ENCODE measurements at places on chromosomes 3 and 15.

DNA sequence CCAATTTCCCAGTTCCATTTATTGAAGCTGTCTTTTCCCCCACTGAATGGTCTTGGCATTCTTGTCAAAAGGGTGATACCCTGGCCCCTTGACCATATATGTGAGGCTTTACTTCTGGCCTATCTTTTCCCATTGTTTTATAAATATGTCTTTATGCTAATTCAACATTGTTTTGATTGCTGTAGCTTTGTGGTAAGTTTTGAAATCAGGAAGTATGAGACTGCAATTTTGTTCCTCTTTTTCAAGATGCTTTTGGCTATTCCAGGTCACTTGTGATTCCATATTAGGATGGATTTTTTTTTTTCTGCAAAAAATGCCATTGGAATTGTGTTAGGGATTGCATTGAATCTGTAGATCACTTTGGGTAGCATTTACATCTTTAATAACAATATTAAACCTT, 141.2 kb upstream of the MANF start:
- no peak for DNase-seq

DNA sequence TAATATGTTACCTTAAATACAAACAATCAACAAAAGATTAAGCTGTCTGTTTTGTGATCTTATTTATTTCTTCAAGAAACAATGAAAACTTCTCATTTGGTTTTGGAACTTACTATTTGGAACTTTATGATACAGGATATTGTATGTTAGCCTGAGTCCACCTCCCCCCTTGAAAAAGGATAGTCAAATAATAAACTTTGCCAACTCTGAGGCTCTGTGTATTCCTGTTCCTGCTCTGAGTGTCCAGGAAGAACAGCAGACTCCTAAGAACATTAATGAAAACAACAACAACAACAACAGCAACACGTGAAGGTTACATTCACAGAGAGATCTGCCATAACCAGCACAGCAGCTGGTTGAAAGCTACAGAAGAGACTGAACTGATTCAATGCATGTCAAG, 108.1 kb upstream of the AADACL2 start:
- DNase-seq: no peak

DNA sequence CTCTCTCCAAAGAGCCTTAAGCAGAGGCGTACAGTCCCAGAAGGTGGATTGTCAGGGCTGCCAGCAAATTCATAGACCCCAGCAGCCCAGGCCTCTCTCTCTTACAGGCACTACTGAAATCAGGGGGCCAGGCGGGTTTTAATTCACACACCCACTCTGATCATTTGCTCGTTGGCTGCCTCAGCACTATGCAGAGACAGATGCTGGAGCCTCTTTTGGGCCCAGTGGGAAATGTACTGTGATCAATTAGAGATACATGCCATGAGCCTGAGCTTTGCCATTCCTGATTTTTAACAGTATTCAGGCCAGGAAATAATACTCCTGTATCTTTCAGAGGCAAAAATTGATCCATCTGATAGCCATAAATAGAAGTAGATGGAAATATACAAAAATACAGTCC, 53.0 kb downstream of the CMTM6 start:
- no peak for DNase-seq

GRCh38 chr3:105857601-105858000, 11.2 kb downstream of the CBLB start:
- DNase-seq: no peak

DNA sequence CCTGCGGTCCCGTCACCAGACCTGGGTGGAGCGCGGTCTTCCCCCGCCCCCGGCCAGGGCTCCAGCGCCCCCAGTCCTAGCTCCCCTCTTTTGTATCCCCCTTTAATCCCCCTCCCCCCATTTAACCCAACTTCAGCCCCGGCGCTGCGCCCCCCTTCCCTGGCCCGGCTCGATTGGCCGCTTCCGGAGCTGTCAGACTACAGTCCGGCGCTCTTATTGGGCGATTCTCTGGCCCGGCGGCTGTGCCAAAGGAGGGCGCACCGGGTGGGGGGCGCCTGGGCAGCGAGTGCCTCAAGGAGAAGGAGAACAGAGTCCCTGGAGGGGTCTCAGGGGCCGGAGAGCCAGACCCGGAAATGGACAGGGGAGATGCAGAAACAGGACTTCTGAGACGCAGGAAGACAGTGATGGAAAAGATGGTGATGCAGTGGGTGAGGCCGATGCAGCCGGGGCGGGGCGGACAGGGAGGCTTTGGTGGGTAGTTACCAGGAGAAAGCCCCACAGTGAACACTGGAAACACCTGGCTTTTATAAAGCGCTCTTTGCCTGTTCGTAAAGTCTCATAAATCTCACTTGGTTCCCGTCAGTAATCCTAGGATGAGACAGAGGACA, 1.2 kb upstream of the ADCY5 start:
- DNase-seq: no peak

DNA sequence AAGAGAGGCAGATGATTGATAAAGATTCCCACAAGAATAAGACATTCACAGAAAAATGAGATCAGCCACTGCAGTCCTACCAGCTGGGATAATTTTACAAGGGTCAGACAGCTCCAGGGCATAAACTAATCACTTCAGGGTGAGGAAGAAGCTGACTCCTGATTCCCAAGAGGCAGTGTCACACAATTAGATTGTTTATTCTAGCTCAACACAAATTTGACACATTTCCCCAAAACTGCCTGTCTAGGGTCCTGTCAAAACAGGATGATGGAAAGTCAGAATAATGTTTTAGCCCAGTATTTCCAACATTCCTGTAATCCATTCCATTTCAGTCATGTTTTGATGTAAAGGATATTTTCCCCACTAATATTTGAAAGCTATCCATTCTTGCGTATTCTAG, 110.8 kb downstream of the TNIK start:
- DNase-seq: no peak

DNA sequence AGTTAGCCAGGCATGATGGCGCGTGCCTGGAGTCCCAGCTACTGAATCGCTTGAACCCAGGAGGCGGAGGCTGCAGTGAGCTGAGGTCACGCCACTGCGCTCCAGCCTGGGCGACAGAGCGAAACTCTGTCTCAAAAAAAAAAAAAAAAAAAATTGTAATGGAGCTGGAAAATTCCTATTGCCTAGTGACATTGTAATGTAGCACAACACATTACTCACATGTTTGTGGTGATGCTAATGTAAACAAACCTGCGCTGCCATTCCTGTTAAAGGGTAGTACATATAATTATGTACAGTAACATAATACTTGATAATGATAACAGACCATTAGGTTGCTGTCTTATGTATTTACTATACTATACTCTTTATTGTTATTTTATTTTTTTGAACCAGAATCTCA, 39.1 kb downstream of the KNL1 start:
- DNase-seq: no peak

DNA sequence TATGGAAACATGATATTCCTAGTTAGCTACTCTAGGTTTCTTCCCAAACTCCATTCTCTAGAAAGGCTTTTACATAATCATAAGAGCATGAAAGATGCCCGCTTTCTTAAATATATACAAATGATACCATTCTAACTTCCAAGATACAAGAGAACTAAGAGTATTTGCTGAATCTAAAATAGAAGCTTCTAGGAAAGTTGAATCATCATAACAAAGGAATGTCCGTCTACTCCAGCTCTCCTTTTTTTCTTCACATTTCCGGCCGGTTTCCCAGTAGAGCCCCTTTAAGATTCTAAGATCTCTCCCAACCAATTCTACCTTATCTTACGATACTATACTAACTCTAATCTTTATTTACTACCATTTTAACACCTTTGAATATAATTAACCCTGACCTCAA, 60.1 kb downstream of the RAD18 start:
- no peak for DNase-seq
